ENCODE measurements at places on chromosomes 7 and 10.
A peak's percentile ranks its signal among the peaks of the same experiment; 100 is the strongest.

- DNase-seq, result no peak
Observed at GRCh38 chr10:48684463-48684791, 246 bp upstream of the WDFY4 start.

GRCh38 chr7:2723138-2723850 is 35.3 kb downstream of the AMZ1 start:
- DNase-seq, result no peak

DNA sequence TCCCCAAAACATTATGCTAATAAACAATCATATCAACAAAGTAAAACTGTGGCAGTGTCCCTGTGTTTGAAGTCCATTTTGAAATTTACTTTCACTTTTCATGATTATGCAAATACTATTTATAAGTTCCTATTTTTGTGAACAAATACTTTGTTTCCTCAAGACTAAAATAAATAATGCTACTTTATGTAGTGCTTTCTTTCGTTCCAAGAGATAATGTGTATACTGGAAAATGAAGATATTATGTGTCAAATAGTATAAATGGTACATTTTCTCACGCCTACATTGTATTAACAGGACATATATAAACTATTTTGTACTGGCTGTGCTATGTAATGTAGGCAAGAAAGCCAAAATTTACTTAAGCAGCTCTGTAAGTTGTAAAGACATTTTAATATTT is 136.3 kb downstream of the MALRD1 start:
- no peak for DNase-seq

DNA sequence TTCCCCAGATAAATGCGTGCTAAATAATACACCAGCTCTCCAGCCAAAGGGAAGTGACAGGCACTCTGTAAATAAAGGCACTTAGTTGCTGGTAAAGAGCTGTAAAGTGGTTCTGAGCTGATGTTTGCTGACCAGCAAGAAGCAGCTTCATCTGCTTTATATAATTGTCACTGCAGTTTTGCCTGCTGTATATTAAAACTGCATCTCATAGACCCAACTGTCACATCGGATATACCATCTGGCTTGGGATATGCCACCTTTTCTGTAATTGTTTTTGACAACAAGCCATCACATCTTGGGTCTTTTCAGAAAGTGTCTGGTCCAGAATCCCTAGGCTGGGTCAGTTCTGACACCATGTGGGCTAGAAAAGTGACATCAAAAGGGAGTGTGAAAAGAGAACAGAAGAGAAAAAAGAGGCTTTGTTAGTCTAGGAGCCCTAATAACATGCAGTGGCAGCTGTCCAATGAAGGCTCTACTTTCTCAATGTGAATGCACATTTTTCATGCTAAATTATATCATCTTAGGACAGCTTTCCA is 697.6 kb downstream of the KCNMA1 start:
- DNase-seq, result no peak

- DNase-seq, result no peak
Observed at GRCh38 chr10:17144032-17144431, 14.4 kb upstream of the CUBN start.

DNA sequence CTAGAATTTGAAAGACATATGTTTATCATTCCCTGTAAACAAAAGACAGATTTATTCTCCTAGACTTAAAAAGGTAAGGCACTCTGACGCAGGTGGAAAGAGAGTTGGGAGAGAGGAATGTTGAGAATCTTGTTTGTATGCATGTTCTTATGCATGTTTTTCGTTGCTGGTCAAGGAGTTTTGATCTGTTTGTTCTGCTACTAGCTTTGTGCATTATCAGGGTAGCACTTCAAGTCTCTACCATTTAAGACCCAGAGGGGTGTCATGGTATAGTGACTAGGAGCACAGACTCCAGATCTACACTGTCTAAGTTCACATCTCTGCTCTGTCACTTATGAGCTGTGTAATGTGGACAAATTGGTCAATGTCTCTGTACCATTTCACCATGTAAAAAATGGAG is 200.2 kb upstream of the FZD1 start:
- DNase-seq, result no peak

- peak; percentile 93 for DNase-seq
Observed at GRCh38 chr7:129530795-129531391, 28.6 kb downstream of the SMKR1 start.
